A549 treated with GW870086 at 1 μM for 4 hours (cell line): ENCODE measurements at places on chromosomes 2 and 18. TPM values are rescaled to one million over a fixed set of nuclear protein-coding genes. Genes with fewer than 3 reads are reported as not detected.

RASGRP3 gene
- total RNA-seq = 0.55 to 1.2 TPM (median 0.72 TPM) in 5 replicates

ELAC1 gene
- total RNA-seq = 4.4 to 4.8 TPM (median 4.7 TPM) in 5 replicates

SERPINB10 gene
- total RNA-seq = not detected in 5 replicates

ACVR2A gene
- total RNA-seq = 3.3 to 4.1 TPM (median 3.8 TPM) in 5 replicates

AP1S3 gene
- total RNA-seq = 20.2 to 38.9 TPM (median 27.7 TPM) in 5 replicates

MROH2A gene
- 0.09 to 0.21 TPM (median 0.12 TPM) in 3 of 5 replicates, not detected in the others for total RNA-seq

SPEG gene
- total RNA-seq = 5.4 to 12.9 TPM (median 8.1 TPM) in 5 replicates

TMEM169 gene
- total RNA-seq = 0.31 to 0.64 TPM (median 0.42 TPM) in 5 replicates

CAPG gene
- 86.9 to 120 TPM (median 101 TPM) in 5 replicates for total RNA-seq
